Vagina (tissue), 2 donors: ENCODE measurements at places on chromosomes 13 and 19.

DNA sequence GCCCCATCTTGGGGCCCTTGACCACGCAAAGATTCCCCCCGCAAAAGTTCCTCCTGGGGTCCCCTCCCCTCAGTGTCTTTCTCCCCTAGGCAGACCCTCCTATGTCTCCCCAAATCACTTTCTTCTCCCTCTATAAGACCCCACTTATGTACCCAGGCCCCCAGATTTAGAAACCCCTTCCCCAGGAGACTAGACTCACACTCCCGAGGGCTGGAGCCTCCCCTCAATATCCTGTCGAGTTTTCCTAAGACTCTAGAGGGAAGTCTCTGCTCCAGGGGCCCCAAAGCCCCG, 1.4 kb downstream of the SLC1A5 start:
- DNase-seq: no peak

GRCh38 chr13:23558675-23559536, 11.3 kb upstream of the TNFRSF19 start:
- DNase-seq: no peak

- no peak for DNase-seq
Observed at GRCh38 chr13:87302931-87303330, 368.2 kb upstream of the SLITRK5 start.

DNA sequence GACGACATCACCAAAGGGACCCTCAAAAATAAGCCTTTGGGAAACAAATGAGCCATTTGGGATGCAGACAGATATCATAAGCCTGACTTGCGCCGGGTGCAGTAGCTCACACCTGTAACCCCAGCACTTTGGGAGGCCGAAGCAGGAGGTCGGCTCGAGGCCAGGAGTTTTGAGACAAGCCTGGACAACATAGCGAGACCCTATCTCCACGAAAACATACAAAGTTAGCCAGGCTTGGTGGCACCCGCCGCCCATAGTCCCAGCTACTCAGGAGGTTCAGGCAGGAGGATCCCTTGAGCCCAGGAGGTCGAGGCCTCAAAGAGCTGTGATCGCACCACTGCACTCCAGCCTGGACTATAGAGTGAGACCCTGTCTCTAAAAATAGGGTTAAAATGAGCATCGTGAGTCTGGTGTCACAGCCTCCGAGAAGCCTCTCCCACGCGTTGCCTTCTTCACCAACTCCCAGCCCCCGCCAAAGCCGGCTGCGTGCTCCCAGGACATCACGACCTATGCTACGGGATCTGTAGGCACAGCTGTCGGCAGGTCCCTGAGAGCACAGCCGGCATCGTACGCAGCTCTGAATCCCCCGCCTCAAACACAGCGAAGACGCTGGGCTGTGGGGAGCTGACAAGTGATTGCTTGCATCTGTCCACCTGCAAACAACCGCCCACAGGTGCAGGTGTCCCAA, 1.6 kb downstream of the REXO1 start:
- DNase-seq: no peak

- no peak for DNase-seq
Observed at GRCh38 chr13:25347151-25347550, 24.6 kb upstream of the ATP8A2 start.
